ENCODE measurements at places on chromosomes 16 and 17.

DNA sequence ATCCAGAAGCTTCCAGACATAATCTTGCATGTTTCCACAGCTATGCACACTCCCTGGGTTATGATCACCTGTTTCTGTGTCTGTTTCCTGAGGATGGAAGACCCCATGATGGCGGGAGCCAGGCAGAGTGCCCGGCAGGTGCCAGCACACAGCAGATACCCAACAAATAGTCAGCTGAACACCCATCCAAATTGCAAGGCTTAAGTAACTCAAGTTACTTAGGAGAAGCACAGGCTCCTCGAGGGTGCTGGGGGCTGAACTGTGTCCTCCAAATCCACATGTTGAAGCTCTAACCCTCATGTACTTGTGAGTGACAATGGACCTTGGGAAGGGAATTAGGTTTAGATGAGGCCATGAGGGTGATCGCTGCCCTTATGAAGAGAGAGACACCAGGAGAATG, 79.5 kb upstream of the DOC2B start:
- DNase-seq: no peak

GRCh38 chr16:11372073-11372828, 27.0 kb downstream of the RMI2 start:
- no peak for DNase-seq

- peak; percentile 87 for DNase-seq
Observed at GRCh38 chr16:85046472-85046916, 18.9 kb downstream of the KIAA0513 start.

DNA sequence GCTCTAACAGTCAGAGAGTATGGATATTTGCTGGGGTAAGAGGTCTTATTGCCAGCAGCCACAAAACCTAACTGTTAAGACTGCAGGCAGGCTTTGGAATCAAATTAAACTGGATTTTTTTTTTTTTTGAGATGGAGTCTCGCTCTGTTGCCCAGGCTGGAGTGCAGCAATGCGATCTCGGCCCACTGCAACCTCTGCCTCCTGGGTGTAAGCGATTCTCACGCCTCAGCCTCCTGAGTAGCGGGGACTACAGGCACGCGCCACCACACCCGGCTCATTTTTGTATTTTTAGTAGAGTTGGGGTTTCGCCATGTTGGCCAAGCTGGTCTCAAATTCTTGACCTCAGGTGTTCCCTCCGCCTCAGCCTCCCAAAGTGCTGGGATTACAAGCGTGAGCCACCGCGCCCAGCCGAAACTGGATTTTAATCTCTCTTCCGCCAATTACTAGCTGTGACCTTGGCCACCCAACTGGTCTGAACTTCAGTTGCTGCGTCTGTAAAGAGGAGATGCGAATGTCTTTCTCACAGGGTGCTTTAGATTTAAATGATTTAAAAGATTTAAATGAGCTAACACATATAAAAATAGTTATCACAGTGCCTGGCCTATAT, 842 bp downstream of the MRPL10 start:
- DNase-seq: no peak

DNA sequence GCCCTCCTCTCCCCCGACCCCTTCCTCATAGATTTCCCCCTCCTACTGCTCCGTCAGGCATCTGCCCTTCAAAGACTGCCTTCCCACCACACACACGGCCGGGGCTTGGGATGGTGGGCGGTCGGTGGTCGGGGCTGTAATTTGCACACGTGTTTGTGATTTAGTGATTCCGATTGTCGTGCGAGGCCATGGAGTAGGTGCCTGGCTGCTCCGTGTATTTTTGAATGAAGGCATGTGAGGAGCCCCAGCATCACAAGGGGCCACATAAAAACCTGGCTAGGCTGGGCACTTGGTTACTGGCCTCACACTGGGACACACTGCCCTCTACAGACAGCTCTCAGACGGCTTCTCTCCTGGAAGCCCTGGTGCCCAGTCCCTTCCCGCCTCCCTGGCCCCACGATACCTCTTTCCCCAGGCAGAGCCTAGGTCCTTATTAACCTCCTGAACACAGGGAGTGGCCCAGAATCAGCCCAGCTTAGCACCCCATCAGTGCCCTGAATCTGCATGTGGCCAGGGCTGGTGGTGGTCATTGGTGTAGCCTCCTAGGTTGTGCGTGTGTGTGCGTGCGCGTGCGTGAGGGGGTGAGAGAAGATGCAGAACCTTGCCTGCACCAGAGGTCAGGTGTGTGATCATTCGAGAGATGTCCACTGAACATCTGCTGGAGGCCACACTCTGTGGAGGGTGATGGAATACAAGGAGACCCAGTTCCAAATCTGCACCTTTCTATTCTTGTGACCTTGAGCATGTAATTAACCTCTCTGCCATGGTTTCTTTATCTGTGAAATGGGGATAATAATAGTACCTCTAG, 1.3 kb upstream of the SOCS1 start:
- peak; percentile 83 for DNase-seq

DNA sequence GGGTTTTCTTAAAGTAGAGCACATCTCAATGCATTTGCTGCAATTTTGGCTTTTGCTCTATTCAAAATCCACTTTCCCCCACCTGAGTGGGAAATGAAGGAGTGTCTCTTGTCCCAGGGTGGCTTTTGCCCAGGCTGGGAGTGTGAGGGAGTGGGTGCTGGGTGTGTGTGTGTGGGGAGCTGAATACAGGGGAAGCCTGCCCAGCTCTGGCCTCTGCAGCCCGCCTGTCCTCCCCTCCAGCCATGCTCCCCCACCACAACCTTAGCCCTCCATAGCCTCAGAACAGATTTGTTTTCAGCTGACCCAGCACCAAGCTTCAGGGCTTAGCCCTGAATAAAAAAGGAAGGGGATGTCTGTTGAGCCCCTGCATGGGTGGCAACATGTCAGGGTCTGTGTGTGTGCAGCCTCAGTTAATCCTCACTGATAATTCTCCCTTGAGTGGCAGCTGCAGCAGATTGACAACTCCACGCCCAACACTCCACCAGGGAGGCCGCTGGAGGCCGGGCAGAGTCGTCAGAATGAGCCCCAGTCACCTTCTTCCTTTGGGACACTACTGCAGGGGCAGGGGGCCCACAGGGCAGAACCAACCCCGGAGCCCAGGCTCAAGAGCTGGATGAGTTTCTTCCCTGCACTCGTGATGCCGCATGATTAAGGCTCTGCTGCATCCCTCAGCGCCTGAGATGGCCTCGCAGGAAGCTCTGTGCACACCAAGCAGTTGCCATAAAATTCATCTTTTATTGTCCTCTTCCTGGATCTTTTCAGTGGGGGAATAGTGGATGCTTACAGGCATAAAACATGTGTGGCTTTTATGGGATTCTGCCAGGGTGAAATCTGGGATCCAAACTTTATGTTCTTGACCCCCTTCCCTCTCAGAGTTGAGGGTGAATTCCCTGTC, 55.0 kb downstream of the SPACA3 start:
- DNase-seq: no peak

DNA sequence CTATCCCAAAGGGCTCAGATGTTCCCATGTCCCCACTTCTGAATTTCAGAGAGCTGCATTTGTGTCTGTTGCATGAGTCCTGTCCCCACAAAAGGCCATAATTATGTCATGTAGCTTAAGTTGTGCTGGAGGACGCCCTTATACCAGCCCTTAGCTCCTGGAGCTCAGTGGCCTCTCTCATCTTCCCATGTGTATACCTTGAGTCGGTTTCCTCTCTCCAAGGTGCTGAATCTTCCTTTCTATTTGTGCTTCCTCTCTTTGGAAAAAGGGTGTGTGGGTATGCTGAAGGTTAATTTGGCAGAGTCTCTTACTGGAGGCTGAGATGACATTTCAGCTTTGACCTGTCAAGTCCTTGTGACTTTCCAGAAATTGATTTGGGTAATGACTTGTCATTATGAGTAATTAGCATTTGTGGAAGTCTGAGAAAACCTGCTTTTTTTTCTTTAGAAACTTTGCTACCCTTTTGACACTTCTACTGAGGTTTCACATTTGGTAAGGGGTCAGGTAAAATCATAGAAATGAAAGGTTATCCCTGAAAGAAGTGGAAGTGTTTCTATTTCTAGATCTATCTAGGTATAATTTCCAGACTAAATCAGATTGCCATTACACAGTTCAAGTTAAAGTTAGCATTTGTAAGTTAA, 185.4 kb downstream of the ABCC12 start:
- DNase-seq: no peak

- DNase-seq: peak; percentile 75
Observed at GRCh38 chr17:27489045-27489715, 32.9 kb downstream of the KSR1 start.

DNA sequence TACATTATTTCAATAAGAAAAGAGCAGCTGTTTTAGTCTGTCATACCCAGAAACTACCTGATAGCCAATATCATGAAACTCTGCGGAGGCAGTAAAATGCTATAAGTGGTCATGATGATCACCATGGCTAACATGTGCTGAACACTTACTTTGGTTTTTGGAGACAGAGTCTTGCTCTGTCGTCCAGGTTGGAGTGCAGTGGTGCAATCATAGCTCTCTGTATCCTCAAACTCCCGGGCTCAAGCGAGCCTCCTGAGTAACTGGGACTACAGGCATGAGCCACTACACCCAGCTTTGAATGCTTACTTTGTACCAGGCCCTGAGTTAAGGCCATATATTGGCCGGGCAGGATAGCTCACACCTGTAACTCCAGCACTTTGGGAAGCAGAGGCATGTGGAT, 101.2 kb upstream of the DHX40 start:
- DNase-seq: no peak

- no peak for DNase-seq
Observed at GRCh38 chr16:56981729-56982271, 7.6 kb upstream of the NLRC5 start.

DNA sequence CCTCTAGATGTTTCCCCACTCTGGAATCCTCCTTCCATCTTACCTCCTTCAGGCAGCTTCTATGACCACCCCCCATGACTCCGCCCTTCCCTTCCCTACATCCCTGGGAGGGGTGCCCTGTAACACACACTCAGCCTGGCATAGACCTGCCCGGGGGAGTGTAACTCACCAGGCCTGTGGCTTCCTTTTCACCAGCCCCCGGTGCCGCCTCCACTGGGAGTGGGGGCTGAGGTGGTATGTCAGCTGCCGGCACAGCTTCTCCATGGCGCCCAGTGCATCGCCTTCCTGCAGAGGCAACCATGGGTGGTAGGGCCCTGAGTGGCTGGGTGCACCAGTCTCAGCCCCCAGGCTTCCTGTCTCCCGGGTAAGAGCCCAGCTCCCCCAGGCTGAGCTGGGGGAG, 32.3 kb downstream of the TRPV2 start:
- no peak for DNase-seq

- DNase-seq: no peak
Observed at GRCh38 chr17:65529040-65529633, 32.3 kb downstream of the AXIN2 start.

GRCh38 chr16:55253987-55254386, 70.0 kb upstream of the IRX6 start:
- no peak for DNase-seq

GRCh38 chr16:8936421-8936820, 27.3 kb downstream of the USP7 start:
- DNase-seq: peak; percentile 51

DNA sequence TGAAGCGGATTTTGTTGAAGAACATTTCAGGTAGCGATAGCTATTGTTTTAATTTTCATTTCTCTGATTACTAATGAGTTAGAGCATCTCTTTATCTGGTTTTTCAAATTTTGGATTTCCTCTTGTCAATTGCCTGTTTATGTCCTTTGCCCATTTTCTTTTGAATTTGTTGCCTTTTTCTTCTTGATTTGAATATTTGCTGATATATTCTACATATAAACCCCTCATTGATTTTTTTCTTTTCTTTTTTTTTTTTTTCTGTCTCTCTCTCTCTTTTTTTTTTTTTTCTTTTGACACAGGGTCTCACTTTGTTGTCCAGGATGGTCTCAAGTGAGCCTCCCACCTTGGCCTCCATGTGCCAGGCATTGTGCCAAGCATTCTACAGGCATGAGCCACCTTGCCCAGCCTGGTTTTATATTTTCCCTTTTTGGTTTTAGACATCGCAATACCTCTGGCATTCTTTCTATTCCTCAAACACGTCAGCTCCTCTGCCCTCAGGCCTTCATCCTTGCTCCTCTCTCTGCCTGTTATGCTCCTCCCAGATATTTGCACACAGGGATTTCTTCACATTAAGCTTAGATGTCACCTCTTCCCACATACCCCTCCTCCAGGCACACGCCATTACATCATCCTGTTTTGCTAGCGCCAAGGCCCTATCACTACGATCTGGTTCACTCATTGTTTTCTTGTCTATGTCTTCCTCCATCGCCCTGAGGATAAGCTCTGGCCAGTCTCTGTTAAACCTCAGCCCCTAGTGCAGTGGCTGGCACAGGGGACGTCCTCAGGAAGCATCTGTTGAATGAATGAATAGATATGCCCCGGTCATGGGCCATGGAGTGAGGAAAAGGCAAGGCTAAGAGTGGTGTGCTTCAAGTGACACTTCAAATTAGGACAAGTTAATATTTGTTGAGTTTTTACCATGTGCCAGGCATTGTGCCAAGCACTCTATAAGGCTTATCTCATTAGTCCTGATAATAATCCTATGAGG, 8.6 kb downstream of the SARM1 start:
- no peak for DNase-seq

GRCh38 chr17:15171167-15172047, 93.7 kb downstream of the PMP22 start:
- peak; percentile 86 for DNase-seq

DNA sequence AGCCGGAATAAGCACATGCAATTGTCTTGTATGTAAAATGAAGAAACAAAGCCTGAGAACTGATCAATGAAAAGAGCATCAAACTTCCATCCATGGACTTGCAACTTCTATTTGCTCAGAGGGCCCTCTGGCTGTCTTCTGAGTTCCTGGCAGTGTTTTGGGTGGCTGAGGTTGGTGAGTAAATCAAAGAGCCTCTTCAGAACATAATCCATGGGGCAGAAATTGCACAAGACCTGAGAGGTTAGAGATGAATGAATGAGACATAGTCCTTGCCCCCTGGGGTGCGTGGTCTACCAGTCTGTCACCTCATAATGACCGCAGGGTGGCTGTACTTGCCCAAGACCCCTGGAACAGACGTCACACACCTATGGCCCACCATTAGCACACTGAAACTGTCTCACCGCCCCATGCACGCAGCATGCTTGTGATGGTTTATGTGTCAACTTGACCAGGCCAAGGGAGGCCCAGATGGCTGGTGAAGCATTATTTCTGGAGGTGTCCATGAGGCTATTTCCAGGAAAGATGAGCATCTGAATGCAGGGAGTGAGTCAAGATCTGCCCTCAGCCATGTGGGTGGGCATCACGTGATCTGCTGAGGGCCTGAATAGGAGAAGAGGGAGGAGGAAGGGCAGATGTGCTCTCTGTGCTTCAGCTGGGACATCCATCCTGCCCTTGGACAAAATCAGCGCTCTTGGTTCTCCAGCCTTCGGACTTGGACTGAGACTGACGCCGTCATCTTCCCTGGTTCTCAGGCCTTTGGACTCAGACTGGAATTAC, 8.3 kb downstream of the PIK3R6 start:
- peak; percentile 82 for DNase-seq

- no peak for DNase-seq
Observed at GRCh38 chr17:58246104-58246740, 7.8 kb downstream of the LPO start.
